ENCODE measurements at places on chromosomes 5 and 9.

DNA sequence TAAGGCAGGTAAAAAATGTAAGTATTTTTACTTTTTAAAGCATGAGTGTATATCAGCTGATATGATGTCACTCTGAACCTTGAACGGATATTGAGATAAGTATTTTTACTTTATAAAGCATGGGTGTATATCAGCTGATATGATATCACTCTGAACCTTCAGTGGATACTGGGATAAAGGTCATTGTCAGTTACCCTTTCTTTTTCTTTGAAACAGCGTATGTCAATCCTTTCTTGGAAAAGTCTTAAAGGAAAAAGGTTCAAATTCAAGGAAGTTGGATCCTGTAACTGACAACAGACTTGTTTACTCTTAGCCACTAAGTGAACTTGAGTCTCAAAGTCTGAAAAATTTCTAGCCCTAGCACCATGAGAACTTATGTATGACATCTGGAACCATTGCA is 61.7 kb upstream of the IFNK start:
- no peak for DNase-seq

- DNase-seq: no peak
Measured at GRCh38 chr9:91820949-91821880, 128.8 kb downstream of the ROR2 start.

GRCh38 chr5:55371145-55371544 is 63.4 kb downstream of the MTREX start:
- no peak for DNase-seq

DNA sequence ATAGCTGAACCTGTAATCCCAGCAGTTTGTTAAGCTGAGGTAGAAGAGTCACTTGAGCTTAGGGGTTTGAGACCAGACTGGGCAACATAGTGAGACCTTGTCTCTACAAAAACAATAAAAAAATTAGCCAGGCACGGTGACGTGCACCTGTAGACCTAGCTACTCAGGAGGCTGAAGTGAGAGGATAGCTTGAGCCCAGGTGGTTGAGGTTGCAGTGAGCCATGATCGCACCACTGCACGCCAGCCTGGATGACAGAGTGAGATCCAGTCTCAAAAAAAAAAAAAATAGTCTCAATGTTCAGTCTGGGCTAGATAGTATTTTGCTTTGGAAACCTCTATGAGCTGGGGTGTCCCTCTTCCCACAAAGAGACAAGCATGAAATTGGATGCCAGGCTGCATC is 51.9 kb upstream of the IQGAP2 start:
- DNase-seq: no peak

DNA sequence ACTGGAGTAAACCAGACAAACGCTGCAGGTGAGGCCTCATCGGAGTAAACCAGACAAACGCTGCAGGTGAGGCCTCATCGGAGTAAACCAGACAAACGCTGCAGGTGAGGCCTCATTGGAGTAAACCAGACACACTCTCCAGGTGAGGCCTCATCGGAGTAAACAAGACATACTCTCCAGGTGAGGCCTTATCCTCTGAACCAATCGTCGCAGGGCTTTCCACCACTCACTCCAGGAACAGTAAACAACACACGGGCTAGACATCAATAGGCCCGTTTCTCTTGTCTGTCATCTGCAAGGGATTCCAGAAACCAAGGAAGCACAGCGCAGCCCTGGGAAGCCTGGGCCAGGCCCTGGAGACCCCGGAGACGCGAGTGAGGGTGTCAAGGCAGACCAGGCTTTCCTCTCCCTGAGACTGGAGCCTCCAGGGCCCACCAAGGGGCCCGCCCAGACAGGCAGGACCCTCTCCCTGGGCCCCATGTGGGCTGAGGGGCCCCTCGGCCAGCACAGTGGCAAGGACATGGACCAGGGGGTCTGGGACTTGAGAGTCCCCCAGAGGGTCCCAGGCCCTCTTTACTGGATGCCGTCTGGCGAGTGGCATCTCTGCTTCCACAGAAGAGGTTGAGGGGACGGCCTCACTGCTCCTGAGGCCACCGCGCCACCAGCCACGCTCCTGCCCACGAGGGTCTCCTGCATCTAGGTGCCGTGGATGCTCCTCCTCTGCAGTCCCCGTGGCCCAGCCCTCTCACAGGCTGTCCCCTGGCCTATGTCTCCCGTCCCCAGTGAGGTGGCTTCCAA is 26.4 kb upstream of the NSMF start:
- no peak for DNase-seq

DNA sequence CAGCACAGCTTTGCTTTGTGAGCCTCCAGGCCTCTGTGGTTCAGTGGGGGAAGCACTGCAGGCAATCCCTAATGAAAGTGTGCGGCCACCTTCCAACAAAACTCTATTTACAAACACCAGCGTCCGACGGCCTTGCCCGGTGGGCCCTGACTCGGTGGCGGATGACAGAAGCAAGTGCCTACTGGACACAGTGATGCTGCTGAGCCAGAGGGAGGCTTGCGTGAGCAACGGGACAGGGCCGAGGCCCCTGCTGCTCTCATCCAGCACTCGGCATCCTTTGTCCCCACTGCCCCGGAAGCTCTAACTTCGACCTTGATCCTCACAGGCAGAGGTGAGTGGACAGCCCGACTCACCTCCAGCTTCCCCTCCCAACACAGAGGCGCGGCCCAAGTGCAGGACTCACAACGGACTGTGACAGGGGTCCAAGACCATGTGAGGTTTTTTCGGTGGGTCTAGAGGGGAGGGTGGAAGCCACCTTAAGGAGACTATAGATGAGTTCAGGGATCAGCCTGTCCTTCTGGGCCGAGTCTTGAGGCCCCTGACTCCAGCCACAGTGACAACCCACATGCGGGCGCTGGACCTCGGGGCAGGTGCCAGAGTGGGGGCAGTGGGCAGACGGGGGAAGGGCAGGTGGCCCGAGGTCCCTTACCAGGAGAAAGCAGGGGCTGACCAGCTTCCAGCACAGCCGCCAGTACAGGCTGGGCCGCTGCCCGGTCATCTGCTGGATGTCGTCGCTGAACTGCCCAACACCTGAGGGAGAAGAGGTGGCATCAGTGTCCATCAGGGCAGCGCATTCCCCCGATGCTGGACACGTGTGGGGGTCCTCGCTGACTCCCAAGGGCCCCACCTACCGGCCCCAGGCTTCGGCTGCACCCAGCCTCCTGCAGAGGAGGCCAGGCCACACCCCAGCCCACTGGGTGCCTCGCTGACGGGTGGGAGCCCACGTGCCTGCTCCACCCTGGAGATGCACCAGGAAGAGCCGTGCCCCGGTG is 39.4 kb downstream of the SLC6A3 start:
- no peak for DNase-seq

GRCh38 chr5:151080613-151081430 is at the start of gene TNIP1:
Gene TNIP1, minus strand, starts transcription at chr5:151081034. Its CDS starts 15,939 bp downstream, at chr5:151065095.
- peak; percentile 86 for DNase-seq

DNA sequence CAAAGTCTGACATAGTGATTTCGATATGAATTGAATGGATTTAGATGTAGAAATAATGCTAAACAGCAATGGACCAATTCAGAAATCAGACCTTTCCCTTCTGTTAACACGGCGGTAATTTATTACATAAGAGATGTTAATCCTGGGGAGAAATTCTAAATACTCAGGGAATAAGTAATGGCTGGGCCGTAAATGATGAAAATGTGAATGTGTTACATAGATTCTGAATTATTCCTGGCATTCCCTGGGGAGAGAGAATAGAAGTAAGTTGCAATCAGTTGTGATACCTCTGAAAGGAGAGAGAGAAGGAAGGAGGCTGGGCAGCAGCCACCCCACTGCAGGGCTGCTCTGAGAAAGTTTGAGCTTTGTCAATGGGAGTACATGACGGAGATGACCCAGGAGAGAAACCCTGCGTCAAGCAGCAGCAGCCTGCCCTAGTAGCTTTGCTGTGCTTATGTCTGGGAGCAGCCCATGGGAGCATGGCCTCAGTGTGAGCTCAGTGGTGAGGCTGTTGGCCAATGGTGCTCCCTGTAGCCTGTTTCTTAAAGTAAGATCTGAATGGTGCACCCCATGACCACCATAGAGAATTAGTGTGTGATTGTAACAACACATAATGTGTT is 420.1 kb downstream of the MTRR start:
- DNase-seq: no peak
